Caki2 (cell line): ENCODE measurements at places on chromosomes 7 and 10.

DNA sequence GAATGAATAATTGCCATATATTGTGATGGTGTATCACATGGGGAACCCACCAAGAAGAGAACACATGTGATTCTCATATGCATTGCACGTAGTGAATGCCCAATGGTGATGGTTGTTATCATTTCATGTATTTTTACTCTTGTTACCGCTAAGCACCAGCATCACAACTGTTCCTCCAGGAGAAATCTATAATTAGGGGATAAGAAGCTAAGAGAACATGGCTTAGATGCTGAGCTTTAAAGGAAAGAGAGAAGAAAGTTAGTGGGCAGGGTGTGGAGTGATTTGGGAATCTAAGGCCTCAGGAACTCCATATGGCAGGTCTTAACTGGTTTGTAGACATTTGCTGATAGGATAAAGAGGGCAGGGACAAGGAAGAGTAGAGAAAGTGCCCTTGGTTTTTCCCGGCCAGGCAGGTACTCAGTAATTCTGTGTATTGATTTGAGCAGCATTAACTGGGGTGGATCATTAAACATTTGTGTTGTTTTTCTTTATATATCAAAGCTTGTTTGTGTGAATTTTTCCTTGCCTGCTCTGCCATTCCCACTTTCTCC is 145.9 kb downstream of the LRRC4 start:
- DNase-seq = no peak

DNA sequence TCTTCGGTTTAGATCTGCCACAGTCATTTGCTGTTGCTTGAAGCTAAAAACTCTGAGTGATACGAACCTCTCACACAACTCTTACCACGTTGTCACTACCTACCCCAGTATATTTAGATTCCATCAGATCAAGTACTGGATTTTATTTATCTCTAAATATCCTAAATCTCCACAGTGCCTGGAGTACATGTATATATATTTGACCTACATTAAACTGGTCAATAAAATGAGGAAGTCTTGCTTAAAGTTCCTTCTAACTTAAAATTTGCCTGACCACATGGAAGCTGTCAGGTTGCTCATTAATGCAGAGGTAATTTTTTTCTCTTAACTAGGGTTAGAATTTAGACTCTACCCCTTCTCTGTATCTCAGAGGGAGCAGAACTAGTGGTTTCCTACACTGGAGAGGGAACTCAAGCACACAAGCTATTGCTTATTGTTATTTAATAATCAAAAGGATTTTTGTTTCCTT is 3.1 kb upstream of the MACC1 start:
- DNase-seq = no peak

DNA sequence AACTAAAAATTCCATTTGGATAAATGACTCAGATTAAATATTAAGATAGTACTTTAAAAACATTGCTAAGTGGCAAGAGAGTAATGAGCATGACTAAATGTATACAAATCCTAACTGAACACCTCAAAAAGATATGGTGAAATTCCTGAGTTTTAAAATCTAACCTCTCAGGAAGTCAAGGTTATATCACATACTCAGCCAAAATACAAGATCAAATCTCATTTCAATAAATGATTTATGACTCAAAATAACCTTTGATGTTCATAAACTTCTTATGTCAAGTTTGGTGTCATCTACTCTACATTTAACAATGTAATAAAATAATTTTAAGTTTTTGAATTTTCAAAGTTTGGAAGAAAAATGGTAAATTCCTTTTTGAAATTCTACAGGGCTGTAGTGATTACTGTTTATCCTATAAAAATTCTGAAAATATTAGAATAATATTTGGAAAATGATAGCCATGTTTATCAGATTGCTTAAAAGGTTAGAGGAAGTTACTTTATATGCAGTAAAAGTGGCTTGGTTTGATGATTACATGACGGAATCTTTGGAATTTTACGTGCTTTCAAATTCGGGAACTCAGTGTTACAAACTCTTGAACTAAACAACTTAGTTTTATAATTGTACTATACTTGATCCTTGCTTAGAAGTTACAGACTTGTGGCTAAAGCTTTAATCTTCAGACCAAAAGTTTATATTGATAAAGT is 43.7 kb downstream of the ASZ1 start:
- DNase-seq = no peak

GRCh38 chr10:124547647-124548168 is 86.1 kb downstream of the LHPP start:
- DNase-seq = no peak

DNA sequence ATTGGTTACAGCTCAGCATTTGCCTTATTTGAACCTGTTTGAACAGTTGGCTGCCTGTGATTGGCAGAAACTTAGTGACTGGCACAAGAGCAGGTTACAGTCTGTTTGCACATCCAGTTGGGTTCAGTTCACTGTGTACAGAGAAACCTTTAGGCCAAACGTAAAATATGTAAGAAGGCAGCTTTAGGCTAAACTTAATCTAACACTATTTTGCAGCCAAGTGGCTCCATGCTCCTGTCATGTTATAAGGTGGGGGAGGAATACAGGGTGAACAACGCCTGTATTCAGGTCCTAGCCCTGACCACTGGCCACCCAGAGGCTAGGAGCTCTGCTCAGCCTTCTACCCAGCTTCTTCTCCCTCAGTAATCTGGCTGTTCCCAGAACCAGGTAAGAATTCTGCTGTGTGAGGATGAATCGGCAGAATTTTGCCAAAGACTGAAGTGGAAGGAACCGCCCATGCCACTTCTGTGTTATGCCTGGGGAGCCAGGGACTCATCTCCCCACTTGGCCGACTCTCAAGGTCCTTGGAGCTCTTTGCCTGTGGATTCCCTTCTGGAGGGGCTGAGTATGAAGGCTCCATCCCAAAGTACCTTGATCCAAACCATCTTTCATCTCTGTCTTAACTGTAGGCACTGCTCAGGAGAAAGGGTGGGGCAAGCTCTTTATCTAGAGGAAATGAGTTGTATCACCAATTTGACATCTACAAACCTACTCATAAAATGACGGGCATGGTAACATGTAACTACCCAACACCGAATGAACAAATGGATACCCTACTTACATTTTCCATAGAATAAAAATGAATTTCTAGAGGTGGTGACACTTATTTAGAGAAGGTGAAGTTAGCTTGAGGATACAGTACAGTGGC is 164.4 kb upstream of the NAMPT start:
- DNase-seq = peak; percentile 59

DNA sequence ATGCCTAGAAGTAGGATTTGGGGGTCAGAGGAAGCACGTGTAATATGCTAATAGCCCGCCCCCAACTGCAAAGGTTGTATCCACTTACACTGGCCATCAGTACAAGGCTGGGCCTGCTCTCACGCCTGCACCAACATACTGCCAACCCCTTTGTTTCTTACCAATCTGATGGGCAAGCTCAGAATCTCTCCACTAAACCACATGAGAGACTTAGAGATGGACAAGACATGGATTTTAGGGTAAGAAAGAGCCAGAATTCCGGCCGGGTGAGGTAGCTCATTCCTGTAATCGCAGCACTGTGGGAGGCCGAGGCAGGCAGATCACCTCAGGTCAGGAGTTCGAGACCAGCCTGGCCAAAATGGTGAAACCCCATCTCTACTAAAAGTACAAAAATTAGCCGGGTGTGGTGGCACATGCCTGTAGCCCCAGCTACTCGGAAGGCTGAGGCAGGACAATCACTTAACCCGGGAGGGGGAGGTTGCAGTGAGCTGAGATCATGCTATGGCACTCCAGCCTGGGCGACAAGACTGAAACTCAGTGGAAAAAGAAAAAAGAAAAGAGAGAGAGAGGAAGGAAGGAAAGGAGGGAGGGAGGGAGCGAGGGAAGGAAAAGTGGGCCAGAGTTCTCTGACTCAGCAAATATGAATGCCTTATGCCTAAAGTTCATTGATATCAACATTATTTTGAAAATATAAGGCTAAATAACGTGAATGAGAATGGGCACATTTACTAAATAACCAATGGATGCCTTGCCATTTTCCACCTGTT is 162.2 kb downstream of the SLIT1 start:
- DNase-seq = no peak

- no peak for DNase-seq
Observed at GRCh38 chr10:107728807-107729206, 564.3 kb upstream of the SORCS1 start.

DNA sequence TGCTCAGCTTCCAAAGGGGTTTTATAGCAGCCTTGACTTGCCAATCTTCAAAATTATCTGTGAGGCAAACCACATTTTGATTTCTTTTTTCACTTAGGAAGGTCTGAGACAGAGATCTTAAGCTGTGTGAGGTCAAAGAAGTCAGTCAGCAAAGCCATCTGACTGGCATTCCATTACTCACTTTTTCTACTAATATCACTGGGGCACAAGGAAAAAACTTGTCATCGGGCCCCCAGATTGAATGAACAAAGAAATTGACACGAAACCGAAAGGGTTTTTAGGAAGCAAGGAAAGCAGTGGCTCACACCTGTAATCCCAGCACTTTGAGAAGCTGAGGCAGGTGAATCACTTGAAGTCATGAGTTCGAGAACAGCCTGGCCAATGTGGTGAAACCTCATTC is 78.5 kb upstream of the FRMD4A start:
- DNase-seq = no peak

GRCh38 chr7:15709978-15710377 is 23.5 kb upstream of the MEOX2 start:
- DNase-seq = no peak

DNA sequence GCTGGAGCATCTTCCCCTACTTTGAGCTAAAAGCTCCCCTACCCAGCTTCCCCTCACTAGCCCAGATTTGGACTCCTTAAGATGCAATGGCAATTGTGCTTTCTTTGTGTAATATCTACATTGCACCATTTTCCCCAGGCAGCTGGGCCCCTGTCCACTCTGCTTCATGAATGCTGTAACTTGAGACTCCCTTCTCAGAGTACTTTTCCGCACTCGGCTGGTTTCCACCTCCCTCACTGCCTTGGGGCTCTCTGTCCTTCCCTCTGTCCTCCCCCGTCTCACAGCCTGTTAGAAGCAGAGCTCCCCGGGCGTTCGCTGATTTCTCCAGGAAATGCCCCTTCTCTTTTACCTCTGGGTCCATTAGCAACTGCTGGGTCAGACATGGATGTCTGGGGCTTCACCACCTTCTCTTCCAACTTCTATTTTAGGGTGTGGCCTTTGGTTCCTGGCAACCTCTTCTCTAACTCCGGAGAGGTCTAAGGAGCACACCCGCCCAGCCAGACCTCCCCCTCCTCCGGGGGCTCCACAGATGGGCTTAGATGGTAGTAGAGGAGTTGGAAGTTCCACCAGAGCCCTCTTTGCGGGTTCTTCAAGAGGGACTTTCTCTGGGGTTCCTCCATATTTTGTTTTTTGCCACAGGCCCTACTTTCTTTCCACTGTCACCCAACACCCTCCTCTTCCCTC is 2.9 kb upstream of the TMEM72 start:
- DNase-seq = peak; percentile 53
